ENCODE measurements at places on chromosomes 3 and 15. TPM values are rescaled to one million over a fixed set of nuclear protein-coding genes. Genes with fewer than 3 reads are reported as not detected.

CIP2A gene
- total RNA-seq, result 42.9 TPM

RPN1 gene
- 214 TPM for total RNA-seq

XCR1 gene
- total RNA-seq, result 0.05 TPM

SRGAP3 gene
- total RNA-seq, result 1.3 TPM

FGF7 gene
- total RNA-seq, result 0.07 TPM

CCNB2 gene
- total RNA-seq, result 52.9 TPM

CHRFAM7A gene
- not detected for total RNA-seq

DYNLT2B gene
- total RNA-seq, result 17.8 TPM

STRC gene
- 0.46 TPM for total RNA-seq

CD200 gene
- total RNA-seq, result 14.0 TPM

NPHP3 gene
- total RNA-seq, result 18.9 TPM

IL17RD gene
- total RNA-seq, result not detected

LSG1 gene
- 47.6 TPM for total RNA-seq

GOLGA8J gene
- not detected for total RNA-seq

KNL1 gene
- total RNA-seq, result 36.6 TPM

TRIM42 gene
- total RNA-seq, result not detected

KLHL40 gene
- total RNA-seq, result not detected

GCHFR gene
- total RNA-seq, result 29.1 TPM

CLDN18 gene
- total RNA-seq, result not detected

ADAMTS9 gene
- total RNA-seq, result not detected

All from T-helper 1 cell treated with Interleukin-12 subunit alpha and Interleukin-12 subunit beta and Interleukin-4 antibody, amounts not matched to agents 30 ng/mL and 1 ng/mL, for 36 hours (primary cell).